DMS153 (cell line): ENCODE measurements at places on chromosomes 2 and 18.

DNA sequence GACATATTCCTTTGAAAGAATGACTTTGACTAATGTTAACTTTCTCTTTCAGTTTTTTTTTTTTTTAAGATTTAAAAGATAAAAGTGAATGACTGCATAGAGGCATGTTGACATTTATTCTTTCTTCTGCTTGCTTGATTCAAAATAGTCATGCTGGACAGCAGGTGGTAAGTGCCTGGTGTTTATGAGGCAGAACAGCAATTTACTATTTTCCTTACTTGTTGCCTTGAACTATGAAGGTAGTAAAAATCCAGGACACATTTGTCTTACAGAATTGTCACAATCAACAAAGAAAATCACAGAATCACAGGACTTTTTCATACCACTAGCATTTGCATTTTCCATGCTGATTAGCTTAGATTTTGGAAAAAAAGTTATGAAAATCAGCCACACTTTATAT lies 388.3 kb downstream of the CTNNA2 start:
- DNase-seq: no peak

DNA sequence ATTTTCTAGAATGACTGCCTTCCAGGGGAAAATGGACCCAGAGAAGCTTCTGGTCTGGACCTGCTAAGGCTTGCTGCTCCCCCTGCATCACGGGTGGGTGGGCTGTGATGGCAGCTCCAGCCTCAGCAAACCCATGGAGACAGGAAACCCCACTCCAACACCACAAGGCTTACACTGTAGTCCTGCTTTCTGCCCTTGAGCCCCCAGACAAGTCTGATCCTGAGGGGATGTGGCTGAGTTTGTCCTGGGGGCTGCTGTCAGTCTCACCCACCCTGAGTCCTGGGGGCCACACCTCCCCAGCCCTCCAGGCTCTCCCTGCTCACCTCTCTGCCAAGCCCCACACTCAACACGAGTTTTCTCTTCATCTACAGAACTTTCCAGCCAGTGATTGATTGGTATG lies 279.4 kb downstream of the EIPR1 start:
- no peak for DNase-seq

DNA sequence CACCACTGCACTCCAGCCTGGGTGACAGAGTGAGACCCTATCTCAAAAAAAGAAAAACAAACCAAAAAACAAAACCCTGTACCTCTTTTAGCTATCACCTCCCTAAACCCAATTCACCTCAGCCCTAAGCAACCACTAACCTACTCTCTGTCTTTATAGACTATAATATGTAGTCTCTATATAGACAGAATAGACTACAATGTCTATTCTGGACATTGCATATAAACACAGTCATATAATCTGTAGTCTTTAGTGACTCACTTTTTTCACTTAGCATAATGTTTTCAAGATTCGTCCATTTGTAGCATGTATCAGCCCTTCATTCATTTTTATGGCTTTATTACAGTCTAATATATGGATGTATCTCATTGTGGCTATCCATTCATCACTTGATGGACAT lies 37.2 kb upstream of the MRPL33 start:
- DNase-seq: no peak

DNA sequence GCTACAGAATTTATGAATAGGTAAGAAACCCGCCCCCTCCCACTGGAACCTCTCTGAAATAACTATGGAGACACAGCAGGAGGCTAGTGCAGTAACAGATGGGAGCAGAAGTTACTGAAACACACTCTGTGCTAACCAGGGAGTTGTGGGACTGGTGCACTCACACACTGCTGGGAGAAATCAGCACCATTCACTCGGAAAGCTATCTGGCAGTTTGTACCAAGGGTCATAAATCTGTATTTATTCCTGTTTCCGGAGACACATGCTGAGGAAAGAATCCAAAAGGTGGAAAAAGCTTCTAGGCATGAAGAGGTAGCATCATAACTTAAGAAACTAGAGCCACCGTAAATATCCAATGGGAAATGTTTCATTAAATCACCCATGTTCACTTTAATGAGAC lies 39.9 kb downstream of the TGFA start:
- DNase-seq: no peak

- no peak for DNase-seq
Measured at GRCh38 chr2:230412371-230412711, 3.7 kb upstream of the SP100 start.

- no peak for DNase-seq
Measured at GRCh38 chr18:47470941-47471340, 219.5 kb upstream of the SKOR2 start.

DNA sequence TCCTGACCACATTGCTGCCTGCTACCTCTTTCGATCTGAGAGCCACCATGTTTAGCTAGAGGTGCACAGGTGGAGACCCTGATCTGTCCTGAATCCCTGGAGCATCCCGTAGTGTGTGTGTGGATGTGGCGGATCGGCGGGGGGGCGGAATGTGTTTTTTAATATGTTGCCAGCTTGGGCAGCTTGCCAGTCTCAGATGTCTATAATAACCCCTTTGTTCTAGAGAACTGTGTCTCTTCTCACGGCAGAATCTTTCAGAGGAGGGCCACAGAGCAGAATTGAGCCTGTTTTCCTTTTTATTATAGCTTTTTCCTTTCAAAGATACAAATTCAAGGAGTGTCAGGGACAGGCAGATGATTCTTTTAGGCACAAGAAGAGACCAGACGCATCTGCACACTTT lies 934.1 kb upstream of the KLHL29 start:
- DNase-seq: no peak

DNA sequence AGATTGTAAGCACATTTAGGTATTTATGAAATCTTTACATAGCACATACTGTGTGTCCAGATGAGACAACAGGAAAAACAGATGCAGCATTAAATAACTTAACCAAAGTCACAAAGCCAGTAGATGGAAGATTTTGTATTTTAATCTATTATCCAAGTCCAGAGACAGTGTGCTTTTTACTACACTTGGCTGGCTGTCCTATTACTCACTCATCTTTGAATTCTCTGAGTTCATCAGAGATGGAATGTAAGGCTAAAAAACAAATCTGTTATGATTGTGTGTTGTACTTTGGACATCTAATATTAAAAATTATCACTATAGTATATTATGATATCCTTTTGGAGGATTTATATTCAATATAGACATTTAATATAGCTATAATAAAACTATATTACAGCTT lies 1189.4 kb downstream of the DSC3 start:
- DNase-seq: no peak

- no peak for DNase-seq
Measured at GRCh38 chr2:224802407-224802806, 86.2 kb upstream of the CCDC195 start.

GRCh38 chr2:120564213-120565094 lies 171.2 kb upstream of the GLI2 start:
- DNase-seq: peak; percentile 62

DNA sequence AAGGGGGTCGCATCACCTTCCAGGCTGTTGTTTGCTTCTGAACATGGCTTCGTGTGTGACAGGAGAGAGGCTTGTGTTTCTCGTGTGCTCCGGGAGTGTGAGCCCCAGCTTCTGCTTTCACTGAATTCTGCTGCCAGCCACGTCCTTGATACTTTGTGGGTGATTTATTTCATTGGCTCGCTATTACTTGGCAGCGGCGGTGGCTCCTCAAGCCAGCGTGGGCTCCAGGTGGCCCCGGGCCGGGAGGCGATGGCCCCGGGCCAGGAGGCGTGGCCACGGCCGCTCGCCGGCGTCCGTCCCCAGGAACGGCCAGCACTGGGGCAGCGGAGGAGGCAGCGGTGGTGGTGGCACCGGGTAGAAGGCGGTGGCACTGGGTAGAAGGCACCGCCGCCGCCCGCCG lies 63.1 kb downstream of the NAPG start:
- no peak for DNase-seq

DNA sequence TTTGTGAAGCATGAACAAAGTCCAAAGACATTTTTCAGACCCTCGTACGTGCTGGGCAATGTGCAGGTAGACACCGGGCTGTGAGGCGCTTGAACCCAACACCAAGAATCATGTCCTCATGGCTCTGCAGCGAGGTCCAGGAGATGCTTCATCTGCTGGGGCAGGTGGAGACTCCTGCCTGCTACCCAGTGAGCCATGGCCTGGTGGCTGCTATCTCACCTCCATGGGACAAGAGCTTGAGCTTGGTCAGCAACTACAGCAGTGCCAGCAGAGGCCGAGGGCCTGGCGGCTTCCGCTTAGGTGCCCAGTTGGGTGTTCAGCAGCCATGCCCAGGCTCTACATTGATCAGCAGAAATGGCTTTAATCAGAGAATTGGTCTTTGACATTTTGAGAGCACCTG lies 281.0 kb upstream of the HS6ST1 start:
- DNase-seq: no peak

GRCh38 chr2:54535599-54536195 lies 79.6 kb downstream of the SPTBN1 start:
- DNase-seq: no peak
